Brain pericyte (primary cell): ENCODE measurements at places on chromosomes 1 and 21.

- no peak for DNase-seq
These were observed 1171.2 kb downstream of the PLA2G4A start for GRCh38 chr1:187999973-188000372.

DNA sequence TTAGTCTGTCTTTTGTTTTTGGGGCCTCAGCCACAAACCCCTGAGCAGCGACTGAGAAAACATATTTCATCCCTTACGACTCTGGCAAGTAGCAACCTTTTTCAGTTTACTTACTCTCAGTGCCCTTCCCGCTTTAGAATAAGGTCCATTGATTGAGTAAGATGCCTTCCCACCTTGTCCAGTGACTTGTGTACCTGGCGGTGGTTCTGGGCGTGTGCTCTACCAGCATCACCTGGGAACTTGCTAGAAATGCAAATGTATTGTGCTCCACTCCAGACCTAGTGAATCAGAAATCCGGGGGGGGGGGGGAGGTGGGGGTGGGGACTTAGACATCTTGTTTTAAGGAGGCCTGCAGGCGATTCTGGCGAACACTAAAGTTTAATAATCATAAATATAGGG lies 72.1 kb downstream of the S1PR1 start:
- DNase-seq, result no peak

- no peak for DNase-seq
These were observed 3.8 kb downstream of the NT5C1A start for GRCh38 chr1:39668111-39668510.

- DNase-seq, result no peak
These were observed 27.8 kb downstream of the LRRC7 start for GRCh38 chr1:69595486-69595885.

DNA sequence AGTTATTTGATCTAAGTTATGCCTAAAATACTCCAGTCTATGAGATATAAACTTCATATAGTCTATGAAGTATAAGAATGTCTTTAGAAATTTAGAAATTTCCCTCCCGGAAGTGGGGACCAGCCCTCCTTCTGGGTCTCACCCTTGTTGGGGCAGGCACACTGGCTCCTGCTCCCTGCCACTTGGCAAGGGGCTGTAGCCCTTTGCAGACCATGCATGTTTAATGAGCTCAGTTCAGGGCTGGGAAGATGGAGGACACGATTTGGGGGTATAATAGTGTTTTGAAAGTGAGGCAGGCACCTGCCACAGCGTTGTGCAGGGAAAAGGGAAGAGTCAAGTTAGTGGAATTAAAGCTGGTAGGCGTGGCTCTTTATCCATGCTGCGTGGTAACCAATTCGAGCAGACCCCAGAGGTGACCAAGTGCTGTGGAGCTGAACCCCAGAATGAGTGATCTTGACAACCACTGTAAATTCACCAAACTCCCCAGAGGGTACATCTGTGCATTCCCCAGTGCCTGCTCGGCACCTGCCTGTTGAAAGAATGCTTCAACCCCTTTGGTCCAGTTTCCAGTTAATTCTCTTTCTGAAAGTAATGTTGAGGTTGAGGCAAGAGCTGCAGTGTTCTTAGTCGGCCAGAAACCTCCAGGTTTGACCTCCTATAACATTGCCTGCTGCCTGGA lies 79.6 kb downstream of the DOP1B start:
- no peak for DNase-seq

GRCh38 chr1:187893471-187893870 lies 1064.7 kb downstream of the PLA2G4A start:
- DNase-seq, result no peak

DNA sequence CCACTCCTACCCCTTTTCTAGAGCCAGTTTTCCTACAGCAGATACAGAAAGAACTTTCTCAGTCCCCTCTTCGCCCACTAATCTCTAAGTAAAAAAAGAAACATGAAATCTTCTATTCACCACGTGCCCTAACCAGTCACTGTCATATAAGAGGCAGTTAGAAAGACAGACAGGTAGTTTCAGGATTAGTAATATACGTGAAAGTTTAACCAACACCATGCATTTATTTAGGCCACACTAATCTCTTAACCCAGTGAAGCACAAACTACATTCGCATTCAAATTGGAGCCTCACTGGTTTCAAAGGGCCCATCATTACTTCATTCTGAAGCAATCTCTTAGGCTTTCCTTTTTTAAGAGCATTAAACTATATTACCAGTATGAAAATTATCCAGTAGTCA lies 10.1 kb downstream of the GPATCH2 start:
- DNase-seq, result no peak

DNA sequence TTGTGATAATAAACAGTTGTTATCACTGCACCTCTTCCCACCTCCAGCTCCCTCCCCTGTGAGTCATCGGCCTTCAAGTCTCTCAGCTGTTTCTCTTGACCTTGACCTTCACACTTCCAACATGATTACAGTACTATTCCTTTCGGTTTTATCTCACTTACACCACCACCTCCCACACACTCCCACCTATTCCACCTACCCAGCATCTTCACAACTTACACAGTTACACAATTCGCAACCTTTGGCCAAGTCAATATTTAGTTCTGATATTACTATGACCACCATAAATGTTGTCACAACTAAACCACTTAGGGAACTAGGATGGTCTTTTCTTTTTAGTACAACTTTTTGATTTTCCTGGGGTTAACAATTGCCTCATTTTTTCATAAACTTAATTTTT lies 60.2 kb downstream of the RIPK4 start:
- DNase-seq, result no peak

- DNase-seq, result no peak
These were observed 14.9 kb downstream of the KLHDC7A start for GRCh38 chr1:18495635-18496034.

- no peak for DNase-seq
These were observed 212.3 kb downstream of the HHIPL2 start for GRCh38 chr1:222335586-222335985.

DNA sequence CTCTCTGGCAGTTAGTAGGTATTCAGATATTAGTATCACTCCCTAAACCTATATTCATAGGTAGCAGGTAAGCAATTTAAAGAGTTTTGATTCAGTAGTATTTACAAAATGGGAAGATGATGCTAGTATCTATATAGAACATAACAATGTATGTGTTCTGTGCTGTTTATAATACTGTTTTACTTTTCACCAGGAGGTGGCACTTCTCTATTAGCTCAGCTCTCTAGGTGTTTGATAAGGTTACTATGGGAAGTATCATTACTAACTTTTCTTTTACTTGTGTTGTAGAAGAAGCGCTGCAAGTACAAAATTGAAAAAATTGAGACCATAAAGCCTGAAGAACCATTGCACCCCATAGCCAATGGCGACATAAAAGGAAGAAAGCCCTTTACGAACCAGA lies 49.4 kb upstream of the FASLG start:
- DNase-seq, result no peak

DNA sequence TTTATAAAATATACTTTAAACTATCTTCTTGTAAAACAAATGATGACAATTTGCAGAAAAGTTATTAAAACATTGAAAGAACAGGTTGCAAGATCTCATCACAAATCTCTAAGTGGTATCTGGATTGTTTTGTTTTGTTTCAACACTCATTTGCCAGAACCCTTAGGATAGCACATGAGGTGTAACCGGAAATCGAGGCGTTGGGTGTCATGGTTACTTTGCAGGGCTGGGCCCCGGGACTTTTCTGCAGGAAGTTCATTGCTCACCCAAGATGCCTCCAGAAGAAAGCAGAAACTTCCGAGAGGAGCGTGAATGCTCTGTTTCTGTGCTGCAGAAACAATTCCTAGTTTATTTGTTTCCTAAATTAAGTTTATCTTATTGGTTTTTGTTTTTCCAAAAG lies 2.5 kb downstream of the DISC1 start:
- no peak for DNase-seq

- no peak for DNase-seq
These were observed 1.8 kb upstream of the DMBX1 start for GRCh38 chr1:46487818-46488218.

GRCh38 chr1:78570539-78570938 lies 49.7 kb upstream of the IFI44L start:
- DNase-seq, result no peak

DNA sequence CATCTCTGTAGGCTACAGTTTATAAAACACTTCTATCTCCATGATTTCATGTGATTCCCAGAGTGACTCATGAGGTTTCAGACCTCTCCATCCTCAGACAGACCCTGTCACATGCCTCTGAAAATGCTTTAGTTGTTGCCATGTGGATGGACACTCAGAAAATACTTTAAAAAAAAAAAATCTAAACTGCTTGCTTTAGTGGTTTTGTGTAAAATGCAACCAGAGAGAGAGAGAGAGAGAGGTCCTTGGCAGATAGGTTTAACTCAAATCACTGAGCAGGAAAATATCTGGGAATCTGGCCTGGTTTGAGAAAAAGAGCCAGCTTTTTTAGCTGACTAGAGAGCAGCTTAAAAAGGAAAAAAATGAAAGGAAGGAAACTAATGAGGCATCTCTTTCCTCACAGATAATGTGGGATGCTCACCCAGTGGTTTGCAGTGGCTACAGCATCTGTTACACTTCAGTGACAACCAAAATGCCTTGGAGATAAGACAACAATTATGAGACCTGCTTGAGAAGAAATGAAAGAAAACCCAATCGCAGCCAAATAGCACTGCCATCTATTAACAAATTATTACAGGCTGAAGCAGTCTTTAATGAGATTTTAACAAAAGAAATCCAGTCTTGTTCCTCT lies 54.6 kb upstream of the SYT14 start:
- DNase-seq, result no peak

DNA sequence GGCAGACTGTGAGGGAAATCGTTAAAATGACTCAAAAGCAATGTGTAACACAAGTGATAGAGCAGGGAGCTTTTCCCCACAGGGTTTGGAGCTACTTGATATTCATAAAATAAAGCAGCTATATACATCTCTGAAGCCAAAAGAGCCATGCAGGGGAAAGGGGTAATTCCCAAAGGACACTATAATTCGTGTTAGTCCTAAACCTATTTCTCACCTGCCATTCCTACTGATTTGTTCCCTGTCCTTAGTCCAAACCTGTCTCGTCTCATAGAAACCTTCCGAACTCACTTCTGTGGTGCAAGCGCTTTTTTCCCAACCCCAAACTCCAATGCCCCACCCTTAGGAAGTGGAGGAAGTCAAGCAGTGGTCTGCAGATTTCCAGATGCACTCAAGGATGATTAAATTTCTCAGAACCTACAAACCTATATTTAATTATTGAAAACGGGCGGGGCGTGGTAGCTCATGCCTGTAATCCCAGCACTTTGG lies 946 bp upstream of the HNRNPR start:
- no peak for DNase-seq

- DNase-seq, result no peak
These were observed 4.3 kb upstream of the UBE2U start for GRCh38 chr1:64199154-64199553.

GRCh38 chr1:94739521-94740061 lies 80.6 kb upstream of the SLC44A3 start:
- peak; percentile 39 for DNase-seq

GRCh38 chr1:6544831-6545230 lies 9.5 kb downstream of the NOL9 start:
- no peak for DNase-seq

DNA sequence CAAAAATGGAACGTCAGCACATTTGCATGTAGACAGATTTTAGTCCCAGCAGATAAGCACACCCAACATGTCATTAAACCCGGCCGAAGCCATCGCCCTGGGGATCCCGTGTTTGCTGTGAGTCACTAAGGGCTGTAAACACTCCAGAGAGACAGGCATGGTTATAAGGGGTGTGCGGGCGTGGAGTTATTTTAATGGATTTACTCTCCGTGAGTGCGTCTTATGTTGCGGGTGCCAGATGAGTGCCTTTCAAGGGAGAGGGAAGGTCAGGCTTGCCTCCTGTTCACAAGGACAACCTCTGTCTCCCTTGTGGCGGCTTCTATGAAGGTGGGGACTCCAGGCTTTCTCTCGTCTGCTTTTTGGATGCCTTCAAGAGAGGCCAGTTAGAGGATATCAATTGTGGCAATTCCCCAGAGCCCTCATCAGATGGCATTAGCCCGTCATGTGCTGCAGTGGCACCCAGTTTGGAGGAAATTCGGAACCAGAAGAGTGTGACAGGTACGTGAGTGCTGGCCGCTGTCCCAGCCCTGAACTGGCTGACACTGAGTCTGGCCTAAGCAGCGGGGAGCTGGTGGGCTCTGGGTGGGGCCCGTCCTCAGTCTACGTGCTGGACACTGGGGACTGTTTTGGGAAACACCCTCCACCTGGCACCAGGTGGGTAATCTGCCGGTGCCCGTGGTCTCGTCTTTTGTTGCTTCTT lies 223.8 kb upstream of the TMEM51 start:
- DNase-seq, result no peak

- no peak for DNase-seq
These were observed 738 bp upstream of the KCNA2 start for GRCh38 chr1:110606657-110607535.

DNA sequence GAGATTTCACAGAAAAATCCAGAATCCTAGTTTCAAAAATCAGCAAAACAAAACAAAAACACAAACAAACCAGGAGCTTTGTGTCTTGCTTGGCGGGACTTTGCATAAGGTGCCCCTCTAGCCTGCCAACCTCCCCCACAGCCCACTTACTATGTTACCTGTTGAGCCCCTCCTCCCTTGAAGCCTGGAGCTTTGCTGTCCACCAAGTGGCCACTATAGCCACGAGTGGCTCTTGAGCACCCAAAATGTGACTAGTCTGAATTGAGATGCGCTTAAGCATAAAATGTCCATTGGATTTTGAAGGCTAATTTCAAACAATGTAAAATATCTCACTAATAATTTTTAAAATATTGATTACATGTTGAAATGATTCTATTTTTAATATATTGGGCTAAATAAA lies 12.2 kb downstream of the TFAP2E start:
- DNase-seq, result no peak

GRCh38 chr1:200128944-200129879 lies 101.7 kb downstream of the NR5A2 start:
- no peak for DNase-seq

DNA sequence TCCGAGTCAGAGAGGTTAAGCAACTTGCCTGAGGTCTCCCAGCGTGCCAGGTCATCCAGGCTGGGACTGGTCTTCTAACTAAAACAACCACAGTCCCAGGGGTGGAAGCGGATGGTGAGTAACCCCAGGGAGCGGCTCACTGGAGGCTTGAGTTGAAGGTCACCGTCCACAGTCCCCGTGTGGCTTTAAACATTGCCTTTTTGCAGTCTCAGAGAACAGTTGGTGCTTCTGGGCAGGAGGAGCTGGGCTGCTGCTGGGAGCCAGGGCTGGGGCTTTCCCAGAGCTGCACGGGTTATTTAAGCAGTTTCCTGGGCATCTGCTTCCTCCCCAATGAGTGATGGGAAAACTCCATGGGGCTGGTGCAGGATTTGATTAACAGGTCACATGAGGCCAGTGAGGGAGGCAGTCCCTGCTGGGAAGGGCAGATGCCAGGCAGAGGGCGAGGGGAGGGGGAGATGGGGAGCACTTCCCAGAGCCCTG lies 12.3 kb downstream of the ARHGEF10L start:
- no peak for DNase-seq

GRCh38 chr1:186845576-186846210 lies 16.9 kb downstream of the PLA2G4A start:
- DNase-seq, result no peak
